ENCODE measurements at places on chromosomes 7 and 10.
A peak's percentile ranks its signal among the peaks of the same experiment; 100 is the strongest.

GRCh38 chr10:86389441-86390193 lies 23.0 kb upstream of the GRID1 start:
- DNase-seq: no peak

DNA sequence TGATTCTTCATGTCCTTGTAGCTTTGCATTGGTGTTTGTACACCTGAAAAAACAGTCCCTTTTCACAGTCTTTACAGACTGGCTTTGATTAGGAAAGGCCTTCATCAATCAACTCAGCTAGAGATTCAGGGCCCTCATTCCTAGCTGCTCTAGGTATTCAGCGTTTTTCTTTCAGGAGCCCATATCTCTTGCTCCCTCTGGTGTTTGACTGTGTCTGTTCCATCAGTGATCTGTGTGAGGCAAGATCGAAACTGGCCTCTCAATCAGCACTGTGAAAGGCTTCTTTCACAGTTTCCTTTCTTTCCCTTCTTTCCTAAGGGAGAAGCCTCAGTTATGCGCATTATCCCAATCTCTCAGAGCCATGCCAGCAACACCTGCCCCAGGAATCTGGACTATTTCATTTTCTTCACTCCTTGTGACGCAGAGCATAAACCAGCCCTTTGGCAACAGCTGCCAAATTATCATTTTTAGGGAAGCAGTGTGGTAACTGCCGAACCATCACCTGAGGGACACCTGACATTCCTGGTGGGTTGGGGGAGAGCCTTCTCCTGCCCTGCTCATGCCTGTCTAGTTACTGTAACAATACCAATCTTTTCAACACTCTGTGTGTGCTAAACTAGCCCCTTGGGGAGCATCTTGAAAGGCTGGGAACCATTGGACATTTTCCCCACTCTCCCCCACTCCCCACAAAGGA lies 75.7 kb upstream of the CCDC71L start:
- peak; percentile 81 for DNase-seq

- no peak for DNase-seq
These were observed 103.8 kb upstream of the APBB1IP start for GRCh38 chr10:26334232-26334931.

DNA sequence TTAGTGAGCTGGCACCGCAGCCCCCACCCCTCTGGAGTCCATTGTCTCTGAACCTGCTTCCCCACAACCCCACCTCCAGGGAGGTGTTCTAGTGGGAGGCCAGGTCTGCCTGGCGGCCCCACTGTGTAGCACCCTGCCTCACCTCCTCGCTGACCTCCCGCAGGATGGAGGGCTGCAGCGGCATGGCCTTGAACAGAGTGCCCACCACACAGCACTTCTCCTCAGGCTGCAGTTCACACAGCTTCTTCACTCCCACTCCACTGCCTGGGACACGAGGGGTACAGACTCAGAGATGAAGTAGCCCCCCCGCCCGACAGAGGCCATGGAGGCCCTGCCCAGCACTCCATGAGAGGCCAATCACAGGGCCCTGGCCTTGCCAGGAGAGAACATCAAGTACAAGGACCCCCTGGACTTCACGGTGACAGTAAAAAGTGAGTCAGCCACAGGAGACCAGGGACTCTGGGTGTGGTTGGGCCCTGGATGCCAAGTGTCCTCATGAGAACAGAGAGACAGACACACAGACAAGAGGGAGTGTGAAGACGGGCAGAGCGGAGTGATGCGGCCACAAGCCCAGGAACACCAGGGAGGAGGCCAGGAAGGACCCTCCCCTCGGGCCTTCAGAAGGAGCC lies 5.4 kb downstream of the POLD2 start:
- DNase-seq: no peak

DNA sequence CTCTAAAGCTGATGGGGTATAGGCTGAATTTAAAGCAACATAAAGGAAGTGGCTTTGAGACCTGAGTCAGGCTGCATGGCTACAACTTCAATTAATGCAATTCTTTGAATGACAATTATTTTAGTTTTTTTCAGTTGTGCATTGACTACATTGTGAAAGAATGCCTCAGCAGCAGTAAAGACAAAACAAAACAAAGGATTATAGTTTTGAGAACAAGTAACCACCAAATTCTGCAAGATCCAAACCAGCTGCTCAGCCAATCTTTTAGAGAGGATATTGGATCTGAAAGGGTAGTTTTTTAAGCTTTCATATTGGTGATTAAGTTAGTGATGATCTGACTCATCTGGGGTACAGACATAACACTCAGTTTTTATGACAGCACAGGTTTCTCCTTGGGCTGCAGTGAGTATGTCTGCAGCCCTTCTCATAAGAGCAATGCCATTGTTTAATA lies 40.6 kb upstream of the ABCA13 start:
- no peak for DNase-seq

DNA sequence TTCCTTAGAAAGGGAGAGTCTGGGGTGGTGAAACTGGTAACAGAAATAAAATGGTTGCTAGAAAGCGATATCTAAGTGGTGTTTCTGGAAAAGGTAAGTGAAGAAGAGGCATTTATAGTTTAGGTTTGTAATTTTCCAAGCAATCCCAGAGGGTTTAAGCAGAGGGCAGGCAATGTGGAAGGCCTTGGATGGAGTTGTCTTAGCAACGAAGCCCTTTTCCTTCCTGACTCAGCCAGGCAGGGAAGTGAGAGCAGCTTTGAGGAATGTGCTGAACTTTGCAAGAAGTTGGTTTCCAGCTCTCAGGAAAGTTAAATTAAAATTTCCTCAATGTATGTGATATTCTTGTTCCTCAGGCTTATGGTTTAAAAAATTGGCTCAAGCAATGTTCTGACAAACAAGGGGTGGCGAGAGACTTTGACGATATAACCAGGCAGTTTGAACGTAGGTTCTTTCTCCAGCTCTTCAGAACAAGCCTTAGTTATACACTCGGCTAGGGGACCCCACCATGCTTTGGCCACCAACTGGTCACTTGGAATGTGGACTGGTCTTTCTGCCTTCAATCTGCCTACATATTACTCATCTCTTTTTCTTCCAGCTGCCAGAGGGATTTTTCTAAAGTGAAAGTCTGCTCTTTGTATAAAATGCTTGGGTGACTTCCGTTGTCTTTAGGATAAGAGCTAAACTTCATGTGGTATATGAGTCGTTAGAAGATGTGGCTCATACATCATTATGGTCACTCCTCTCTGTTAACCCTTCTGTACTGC lies 66.9 kb upstream of the SLC25A13 start:
- DNase-seq: peak; percentile 72

DNA sequence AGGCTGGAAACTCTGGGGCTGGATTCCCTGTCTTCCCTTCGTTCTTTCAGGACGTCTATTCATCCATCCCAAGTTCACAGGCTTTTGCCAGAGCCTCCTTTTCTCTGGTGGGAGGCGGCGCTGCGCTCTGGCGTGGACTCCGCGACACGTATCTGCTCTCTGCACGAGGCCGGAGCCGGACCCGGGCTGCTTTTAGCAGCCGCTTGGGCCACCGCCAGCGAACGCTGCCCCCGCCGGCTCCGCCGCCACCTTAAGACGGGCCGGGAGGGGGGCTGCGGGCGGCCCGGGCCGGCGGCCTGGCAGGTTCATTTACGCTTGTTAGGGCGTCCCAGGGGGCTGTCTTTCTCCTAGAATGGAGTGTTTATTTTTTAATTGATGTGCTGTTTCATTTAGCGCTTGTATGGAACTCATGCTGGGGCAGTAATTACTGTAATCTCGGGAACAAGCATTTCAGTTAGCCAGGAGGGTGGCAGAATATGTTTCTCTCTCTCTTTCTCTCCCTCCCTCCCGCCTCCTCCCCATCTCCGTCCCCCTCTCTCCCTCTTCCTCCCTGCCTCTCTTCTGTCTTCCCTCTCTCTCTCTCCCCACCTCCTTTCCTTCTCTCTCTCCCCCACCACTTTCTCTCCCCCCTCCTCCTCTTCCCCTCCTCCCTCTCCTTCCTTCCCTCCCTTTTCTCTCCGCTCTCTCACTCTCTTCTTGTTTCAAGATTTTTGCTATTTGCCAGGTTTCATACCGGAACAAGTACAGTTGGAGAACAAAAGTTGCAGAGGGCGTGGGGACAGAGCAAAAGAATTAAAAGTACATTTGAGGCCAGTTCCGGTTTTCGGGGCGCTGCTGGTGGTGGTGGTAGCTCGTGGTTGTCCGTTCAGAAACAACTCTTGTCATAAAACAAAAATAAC lies 1.3 kb upstream of the FZD8 start:
- DNase-seq: peak; percentile 50

DNA sequence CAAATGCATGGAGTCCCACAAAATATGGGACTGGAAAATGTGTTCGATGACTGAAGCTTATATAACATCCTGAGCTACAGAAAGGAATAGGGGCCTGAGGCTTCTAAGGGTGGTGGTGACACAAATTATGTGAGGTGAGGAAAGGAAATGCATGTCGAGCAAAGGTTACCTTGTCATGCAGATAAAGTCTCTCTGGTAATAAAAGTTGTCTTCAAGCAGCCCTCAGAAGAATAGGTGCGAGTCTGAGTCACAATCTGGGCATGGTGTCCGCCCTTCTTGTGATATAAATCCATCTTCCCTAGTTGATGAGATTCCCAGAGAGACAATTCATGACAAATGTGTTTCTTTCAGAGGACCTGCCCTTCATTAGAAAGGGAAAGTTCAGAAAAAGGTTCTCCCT lies 985.2 kb upstream of the C7orf33 start:
- no peak for DNase-seq

GRCh38 chr10:114662646-114663217 lies 4.7 kb upstream of the ABLIM1 start:
- no peak for DNase-seq

GRCh38 chr7:24725554-24726241 lies 31.6 kb downstream of the GSDME start:
- DNase-seq: no peak

DNA sequence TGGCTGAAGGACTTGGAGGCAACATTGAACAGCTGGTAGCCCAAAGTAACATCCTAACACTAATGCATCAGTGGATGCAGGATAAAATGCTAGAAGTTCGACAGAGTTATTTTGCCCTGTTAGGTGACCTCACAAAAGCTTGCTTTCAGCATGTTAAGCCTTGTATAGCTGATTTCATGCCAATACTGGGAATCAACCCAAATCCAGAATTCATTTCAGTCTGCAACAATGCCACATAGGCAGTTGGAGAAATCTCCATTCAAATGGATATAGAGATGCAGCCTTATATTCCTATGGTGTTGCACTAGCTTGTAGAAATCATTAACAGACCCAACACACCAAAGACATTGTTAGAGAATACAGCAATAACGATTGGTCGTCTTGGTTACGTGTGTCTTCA lies 62.9 kb downstream of the CCSER2 start:
- no peak for DNase-seq

DNA sequence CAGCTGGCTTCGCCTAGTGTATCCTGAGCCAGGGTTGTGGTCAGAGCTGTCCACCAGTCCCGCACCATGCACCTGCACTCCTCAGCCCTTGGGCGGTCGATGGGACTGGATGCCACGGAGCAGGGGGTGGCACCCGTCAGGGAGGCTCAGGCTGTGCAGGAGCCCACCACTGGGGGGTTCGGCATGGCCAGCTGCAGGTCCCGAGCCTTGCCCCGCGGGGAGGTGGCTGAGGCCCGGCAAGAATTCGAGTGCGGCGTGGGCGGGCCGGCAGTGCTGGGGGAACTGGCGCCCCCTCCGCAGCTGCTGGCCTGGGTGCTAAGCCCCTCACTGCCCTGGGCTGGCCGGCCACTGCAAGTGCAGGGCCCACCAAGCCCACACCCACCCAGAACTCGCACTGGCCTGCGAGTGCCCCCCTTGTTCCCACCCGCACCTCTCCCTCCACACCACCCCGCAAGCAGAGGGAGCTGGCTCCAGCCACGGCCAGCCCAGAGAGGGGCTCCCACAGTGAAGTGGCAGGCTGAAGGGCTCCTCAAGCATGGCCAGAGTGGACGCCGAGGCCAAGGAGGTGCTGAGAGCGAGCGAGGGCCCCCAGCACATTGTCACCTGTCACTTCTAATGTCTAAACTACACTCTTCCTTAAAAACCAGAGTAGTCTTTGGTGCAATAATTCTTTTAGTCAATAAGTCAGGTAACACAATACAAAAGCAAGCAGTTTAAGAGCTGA lies 11.0 kb downstream of the FAM25A start:
- no peak for DNase-seq

- DNase-seq: no peak
These were observed 87.3 kb upstream of the CYTH3 start for GRCh38 chr7:6359734-6360133.

- no peak for DNase-seq
These were observed 28.3 kb downstream of the C10orf71 start for GRCh38 chr10:49327036-49327813.

DNA sequence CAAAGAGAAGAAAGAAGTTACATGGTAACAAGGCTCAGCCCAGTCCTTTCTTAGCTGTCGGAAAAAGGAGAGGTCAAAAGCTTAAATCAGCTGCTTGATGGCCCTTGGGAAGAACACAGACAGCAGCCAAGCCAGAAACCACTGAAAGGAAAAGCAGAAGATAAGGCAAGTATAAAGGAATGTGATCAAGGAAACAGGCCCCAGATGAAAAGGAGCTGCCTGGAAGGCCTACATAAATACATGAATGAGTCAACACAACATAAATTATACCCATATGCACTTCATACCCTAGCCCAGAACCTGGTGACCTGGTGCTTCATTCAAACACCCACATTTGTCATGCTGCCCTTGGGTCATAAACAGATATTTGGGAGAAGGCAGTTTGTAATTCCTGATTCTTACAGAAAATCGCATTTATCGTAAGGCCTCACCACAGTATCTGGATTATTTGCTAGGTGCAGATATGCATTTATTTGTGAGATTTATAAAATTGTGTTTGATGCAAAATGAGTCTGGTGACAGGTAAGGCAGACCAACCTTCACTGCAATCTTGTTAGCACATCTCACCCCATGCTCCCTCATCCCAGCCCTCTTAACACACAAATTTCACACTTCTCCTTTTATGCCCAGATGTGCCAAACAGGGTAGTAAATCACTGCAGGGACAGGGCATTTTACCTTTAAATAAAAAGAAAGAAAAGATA lies 94.9 kb upstream of the KCNIP2 start:
- DNase-seq: peak; percentile 63
